ENCODE measurements at places on chromosomes 4 and X.

DNA sequence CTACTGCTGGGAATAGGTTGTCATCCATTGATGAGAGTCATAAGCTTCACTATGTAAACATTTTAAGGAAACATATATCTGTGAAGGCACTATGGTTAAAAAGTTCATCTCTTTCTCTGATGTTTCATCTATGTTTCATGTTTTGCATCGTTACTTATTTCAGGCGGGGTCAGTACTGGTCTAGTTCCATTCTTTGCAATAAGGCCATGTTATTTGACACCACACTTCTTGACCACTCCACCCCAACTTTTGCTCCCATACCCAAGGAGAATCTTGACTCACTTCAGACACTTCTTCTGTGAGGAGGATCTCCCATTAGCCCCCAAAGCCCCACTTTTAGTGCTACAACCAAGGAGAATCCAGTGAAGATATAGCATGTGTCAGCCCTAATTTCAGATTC is 119.4 kb downstream of the GRIA3 start:
- DNase-seq, result no peak

GRCh38 chrX:101602077-101602476 is 15.7 kb downstream of the ARMCX6 start:
- no peak for DNase-seq

DNA sequence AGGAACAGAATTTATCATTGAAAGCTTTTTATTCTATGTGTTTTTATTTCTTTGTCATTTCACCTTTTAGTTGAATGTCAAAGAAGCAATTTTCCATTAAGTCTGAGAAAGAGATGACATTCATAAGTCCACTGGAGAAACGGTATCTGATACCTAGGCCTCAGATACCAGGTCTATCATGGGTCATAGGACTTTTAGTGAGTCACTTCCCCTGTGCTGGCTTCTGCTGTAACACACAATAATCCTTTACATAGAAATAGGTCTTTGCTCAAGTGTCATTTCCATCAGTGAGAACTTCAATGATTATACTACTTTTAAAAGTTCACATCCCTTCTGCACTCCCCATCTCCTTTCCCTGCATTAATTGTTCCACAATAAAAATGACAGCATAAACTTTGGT is 125.5 kb upstream of the ARMCX2 start:
- no peak for DNase-seq

DNA sequence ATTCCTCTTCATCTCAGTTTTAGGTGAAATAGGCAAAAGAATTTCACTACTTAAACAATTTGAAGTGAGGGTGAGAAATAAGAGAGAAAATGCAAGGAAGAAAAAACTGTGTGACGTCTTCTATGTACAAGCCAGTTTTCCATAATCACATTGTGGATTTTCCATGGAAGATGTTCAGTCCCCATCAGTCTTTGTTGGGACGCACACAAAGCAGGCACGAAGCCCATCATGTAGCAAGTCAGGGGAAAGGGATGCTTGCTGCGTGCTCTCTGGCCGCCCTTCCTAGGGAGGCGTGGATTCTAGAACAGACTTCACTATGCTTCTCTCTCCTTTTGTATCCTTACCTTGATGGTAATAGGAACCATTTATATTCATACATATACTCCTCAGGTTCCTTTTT is 54.7 kb downstream of the RBPJ start:
- DNase-seq, result no peak

DNA sequence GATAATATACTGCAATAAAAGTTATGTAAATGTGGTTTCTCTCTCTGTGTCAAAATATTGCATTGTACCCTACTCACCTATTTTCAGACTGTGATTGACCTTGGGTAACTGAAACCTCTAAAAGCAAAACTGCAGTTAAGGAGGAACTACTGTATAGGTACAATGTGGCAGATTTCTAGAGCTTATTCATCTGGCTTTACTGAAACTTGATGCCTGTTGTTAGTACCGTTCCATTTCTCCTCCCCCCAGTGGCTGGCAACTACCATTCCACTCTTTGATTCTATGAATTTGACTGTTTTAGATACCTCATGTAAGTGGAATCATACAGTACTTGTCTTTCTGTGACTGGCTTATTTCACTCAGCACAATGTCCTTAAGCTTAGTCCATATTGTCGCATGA is 61.9 kb downstream of the HOPX start:
- no peak for DNase-seq

GRCh38 chrX:38515291-38515690 is 46.1 kb upstream of the TSPAN7 start:
- no peak for DNase-seq

GRCh38 chrX:15465896-15466651 is 27.1 kb downstream of the PIR start:
- DNase-seq, result no peak

DNA sequence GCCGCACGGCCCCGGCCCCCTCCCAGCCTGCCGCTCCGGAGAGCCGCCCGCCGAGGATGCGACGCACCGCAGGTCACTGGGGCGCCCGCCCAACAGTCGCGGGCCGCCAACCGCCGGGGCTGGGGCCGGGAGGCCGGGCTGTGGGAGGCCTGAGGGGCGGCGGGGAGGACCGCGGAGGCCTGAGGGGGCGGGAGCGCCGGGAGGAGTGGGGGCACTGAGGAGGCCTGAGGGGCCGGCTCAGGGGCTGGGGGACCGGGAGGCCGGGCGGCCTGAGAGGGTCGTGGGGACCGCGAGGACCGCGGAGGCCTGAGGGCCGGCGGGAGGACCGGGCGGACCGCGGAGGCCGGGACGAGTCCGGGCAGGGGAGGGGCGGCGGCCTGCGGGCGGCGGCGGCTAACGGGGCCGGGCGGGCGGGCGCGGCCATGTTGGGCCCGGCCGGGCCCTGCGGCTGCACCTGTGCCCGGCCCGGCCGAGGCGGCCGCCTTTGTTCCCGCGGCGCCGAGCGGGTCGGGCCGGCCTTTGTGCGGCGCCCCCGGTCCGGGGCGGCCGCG is 353 bp downstream of the NSD2 start:
- no peak for DNase-seq

DNA sequence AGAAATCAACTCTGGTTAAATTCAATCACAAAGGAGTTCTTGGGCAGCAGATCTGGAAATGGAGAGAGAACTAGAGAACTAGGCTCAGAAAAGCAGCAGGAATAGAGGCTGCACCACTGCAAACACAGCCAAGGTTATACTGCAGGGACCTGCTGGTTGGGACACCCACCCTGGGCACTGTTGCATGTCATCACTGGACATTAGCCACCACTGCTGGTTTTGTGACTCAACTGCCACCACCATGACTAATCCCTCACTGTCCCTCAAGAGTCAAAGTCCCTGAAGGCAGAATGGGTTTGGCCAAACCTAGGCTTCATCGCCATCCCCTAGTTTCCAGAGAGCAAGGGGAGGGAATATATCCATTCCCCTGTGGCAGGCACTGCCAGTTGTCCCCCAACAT is 38.1 kb upstream of the IRAK1 start:
- DNase-seq, result no peak

DNA sequence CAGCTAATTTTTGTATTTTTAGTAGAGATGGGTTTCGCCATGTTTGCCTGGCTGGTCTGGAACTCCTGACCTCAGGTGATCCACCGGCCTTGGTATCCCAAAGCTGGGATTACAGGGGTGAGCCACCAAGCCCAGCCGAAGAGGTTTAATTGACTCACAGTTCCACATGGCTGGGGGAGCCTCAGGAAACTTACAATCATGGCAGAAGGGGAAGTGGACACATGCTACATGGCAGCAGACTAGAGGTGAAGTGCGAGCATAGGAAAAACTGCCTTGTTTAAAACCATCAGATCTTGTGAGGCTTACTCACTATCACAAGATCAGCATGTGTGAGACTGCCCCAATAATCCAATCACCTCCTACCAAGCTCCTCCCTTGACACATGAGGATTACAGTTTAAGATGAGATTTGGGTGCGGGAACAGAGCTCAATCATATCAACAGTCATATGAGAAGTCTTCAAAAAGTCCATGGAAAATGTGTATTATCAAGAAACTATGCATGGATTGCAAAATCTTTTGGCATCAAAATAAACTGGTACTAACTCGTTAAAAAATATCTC is 25.8 kb upstream of the RPL39 start:
- DNase-seq, result no peak

GRCh38 chr4:70603856-70604255 is 11.8 kb downstream of the AMBN start:
- DNase-seq, result no peak

GRCh38 chr4:87975466-87975865 is at the start of gene SPP1:
Gene SPP1 (plus strand): TSS chr4:87975714. CDS start chr4:87976896, 1,182 bp downstream.
- DNase-seq, result peak; percentile 10

DNA sequence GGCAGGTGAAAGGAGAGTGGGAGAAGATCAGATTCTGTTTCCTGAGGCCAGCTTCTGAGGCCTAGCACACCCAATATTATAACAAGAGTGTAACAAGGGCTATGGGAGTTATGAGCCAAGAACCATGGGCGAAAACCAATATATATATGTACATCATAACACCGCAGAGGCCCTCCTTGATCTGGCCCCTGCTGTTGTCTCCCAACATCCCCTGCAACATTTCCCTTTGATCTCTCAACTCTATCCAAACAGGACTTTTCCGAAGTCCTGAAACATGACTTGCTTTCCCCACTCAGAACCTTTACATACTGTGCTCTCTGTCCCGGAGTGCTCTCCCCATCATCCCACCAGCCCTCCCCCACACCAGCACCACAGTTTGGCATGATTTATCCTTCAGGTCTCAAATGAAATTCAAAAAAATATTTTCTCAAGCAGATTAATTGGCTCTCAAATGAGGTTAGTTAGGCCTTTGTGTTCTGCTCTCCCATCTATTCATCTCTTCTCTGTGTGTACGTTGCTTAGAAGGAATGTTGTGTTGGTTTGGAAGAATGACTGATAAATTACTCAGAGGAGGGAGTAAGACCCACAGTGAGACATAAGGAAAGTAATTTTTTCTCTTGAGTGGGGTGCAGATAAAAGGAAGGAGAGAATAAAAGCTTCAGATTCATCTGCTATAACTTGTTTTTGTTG is 58.1 kb upstream of the SMIM10 start:
- no peak for DNase-seq

- no peak for DNase-seq
Observed at GRCh38 chr4:110489901-110490508, 14.1 kb downstream of the ENPEP start.

- no peak for DNase-seq
Observed at GRCh38 chr4:109186458-109186945, 116.0 kb downstream of the COL25A1 start.

- DNase-seq, result no peak
Observed at GRCh38 chrX:151184705-151185104, 8.3 kb downstream of the GPR50 start.

DNA sequence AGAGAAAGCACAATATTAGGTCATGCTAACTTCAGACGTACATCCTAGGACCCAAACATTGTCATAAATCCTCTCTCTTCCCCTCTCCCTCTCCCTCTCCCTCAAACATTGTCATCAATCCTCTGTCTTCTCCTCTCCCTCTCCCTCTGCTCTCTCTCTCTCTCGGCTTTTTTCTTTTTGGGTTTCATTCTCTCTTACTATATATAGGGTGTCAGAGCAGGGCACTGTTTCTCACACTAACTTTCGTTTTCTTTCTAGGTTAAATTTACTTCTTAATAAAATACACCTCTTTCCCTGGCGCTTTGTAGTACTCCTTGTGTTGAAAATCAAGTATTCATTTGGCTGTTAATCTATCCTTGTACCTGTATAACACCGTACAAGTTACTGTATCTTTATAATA is 37.0 kb upstream of the HERC5 start:
- no peak for DNase-seq

DNA sequence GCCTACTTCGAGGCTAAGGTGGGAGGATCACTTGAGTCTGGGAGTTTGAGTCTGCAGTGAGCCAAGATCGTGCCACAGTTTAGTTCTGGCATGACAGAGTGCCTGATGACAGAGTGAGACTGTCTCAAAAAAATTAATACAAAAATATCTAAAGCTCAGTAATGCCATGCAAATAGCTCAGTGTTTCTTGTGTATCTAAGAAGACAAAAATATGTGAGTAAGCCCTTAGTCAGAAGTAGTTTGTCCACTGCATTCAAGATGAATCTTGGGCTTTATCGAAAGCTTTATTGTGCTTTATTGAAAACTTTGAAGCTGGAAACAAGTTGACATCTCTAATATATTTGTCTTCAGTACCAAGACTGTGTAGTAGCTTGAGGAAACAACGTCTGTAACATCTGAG is 115.9 kb downstream of the GPAT3 start:
- no peak for DNase-seq

GRCh38 chrX:100447655-100448397 is 37.8 kb upstream of the PCDH19 start:
- no peak for DNase-seq

GRCh38 chr4:26766141-26766540 is 94.5 kb upstream of the STIM2 start:
- DNase-seq, result no peak

DNA sequence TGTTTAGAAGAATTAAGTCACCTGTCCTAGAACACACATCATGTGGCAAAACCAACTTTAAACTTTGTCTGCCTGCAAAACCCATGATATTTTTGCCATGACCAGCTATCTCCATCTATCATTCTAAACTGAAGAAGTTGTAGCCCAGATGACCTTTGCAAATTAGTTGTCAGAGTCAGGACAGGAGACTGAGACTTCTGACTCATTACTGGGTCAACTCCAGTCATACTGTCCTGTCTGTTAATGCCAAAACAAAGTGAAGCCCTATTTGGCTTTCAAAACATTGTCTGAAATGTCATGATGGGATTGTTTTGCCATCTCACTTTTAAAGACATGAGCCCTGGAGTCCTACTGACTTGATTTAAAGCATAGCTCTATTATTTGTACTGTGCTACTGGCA is 365.7 kb upstream of the CPEB2 start:
- DNase-seq, result no peak

- peak; percentile 40 for DNase-seq
Observed at GRCh38 chr4:1872870-1873269, 1.7 kb downstream of the NSD2 start.

DNA sequence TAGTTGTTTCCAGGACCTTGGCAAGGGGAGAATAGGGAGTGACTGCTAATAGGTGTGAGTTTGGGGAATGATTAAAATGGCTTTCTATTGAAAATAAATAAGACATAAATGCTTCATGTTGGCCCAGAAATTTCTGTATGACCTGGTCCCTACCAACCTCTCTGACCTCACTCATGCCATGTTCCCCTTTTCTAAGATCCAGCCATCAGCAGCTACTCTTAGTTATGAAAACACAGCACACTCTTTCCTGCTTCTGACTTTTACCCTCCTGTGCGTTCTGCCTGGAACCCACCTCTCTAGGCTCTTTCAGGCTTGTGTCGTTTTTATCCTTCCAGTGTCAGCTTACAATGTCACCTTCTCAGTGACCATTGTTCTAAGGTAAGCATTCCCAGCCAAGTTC is 14.8 kb upstream of the CXCL5 start:
- DNase-seq, result no peak

Measured in CD4-positive, alpha-beta T cell treated with Interleukin-17A for 1 hour (primary cell).